ENCODE measurements at places on chromosomes 1 and 21. TPM values are rescaled to one million over a fixed set of nuclear protein-coding genes. Genes with fewer than 3 reads are reported as not detected.

The C1QA gene
- 24.8 TPM for polyA plus RNA-seq

GRCh38 chr21:17523007-17523451 is 10.2 kb downstream of the CXADR start:
- DNase-seq, result no peak

- peak; percentile 64 for DNase-seq
Measured at GRCh38 chr1:219812491-219813203, 115.7 kb downstream of the SLC30A10 start.

- no peak for DNase-seq
Measured at GRCh38 chr1:65459397-65459768, 38.9 kb downstream of the LEPR start.

DNA sequence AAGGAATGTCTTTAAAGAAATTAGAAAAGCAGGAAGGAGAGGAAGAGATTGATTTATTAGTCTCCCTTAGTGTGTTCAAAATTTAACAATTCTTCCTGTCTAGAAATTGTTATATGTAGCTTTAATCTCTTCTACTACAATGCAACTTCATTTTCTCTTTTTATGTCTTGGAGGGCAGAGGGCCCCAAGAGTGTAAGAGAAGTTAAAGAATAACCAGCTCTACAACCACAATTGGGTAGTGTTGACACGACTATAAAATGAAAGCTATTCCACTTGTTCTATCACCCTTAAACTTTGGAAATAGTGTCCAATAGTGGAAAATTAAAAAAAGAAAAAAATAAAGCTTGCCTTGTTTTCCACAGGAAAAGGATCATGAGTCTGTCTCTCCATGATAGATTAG is 82.6 kb upstream of the DPYD start:
- no peak for DNase-seq

DNA sequence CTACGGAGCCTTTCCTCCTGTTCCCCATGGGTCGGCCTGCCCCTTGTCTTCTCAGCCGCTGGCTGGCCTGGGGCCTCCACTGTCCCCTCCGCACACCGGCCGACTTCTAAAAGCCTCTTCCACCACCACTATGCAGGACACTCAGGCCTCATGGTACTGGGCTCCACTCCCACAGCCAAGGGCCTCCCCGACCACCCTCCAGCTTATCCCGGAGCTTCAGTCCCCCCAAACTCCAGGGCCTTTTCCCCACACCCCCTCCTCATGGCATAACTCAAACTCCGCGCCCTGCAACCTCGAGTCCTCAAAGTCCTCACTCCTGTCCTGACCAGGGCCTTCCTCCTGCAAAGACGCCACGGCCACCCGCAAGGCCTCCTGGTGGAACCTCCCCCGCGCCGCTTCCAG is 2.0 kb downstream of the LRRC41 start:
- no peak for DNase-seq
